ENCODE measurements at places on chromosomes 6 and 20.

DNA sequence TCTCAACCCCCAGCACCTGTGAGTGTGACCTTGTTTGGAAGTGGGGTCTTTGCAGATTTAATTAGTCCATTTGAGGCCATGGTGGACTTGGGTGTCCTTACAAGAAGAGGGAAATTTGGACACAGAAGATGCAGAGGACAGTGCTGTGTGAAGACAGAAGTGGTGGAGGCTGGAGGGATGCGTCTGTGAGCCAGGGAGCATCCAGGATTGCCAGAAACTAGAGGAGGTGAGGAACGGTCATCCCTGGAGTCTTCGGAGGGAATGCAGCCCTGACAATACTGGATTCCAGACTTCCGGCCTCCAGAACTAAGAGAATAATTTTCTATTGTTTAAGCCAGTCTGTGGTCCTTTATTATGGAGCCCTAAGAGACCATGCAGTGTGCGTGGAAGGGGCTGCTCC is 22.9 kb upstream of the NPBWR2 start:
- no peak for DNase-seq

DNA sequence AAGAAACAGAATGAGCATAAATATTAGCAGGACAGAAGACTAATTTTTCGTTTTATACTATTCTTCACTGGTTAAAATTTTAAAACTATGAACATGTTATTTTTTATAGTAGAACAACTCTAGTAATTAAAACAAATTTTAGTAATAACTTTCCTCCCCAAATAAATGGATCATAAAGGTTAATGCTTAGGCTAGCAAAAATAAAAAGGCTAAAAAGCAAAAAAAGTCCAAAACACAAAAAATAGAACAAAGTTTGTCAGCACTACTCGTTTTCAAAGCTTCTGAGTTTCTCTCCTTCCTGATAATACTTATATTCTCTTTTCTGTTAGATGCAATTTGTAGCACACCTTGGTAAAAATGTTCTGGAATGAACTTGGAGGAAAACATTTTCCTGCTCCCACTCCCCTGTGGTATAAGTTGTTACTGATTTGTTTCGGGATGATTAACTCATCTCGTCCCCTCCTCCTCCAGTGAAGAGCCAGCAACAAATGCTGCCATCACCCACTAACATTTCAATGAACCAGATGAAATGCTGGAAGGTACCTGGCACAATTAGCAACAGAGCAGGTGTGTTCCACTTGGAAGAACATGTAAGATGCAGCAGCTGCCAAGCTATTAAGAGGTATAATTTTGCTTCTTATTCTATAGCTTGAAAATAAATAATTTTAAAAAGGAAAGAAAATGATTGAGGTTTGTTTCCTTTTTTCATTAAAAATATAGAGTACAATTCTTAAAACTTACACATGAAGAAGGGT is 130.5 kb downstream of the MYB start:
- no peak for DNase-seq

DNA sequence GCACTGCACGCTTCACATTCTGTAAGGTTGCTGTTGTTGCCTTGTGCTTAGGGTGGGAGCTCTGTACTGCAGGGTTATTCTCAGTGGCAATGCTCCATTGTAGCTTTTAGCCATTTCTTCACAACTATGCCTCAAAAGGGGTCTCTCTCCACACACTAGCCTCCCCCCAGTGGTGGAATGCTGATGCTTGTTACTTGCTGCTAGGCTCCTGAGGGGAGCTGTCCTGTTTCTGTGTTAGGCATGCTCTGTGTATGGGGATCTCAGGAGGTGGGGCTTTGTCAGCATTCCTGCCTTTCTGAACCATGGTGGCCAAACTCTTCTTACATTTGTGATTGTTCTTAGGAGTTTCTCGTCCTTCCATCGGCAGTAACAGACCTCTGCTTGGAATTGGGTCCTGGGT is 18.8 kb downstream of the TMEM170B start:
- DNase-seq: no peak

GRCh38 chr6:96212066-96212465 is 196.3 kb downstream of the FUT9 start:
- DNase-seq: no peak

DNA sequence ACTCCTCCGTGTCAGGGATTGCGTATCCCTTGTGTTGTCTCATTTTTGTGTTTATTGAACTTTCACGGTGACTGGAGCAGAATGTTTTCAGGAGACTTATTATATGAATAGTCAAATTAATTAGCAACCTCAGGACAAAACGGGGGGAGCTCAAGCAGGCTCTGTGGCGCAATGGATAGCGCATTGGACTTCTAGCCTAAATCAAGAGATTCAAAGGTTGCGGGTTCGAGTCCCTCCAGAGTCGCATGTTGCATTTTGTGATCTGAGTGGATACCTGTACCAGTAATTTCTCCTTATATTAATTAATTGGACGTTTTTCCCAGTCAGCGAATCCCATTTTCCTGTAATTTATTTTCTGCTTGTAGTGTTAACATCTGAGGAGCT is 89.1 kb upstream of the ZNF184 start:
- no peak for DNase-seq

DNA sequence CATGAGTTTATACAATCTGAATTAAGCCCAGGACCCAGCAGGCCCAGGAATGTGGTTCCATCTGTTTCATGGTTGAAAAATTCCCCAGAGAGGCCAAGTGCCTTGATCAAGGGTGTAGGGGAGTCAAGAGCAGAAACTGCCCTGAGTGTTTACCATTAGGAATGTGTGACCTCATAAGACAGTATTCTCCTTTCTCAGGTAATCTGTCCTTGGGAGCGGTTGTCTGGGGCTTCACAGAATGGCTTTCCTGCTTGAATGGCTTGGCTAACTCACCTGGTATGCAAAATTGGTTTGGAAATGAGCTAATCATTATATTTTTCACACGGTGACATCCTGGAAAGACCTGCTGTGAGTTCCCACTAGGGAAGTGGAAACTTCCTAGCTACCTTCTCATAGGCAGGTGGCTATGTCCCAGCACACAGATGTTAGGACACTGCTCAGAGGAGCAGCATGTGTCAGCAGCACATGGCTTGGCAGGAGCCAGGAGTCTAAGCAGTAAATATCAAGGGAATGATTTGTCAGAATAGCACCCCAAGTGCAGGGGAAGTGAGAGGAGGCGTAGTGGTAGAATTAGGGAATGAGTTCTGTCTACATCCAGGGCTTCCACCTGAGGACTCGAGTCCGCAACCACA is 17.7 kb downstream of the CLIC5 start:
- DNase-seq: no peak
